Stimulated activated effector memory CD8-positive, alpha-beta T cell treated with anti-CD3 and anti-CD28 coated beads, Interleukin-12 subunit alpha, Interleukin-12 subunit beta, amount 100 ng/mL, for 72 hours (primary cell): ENCODE measurements at places on chromosomes 11 and 22.
A peak's percentile ranks its signal among the peaks of the same experiment; 100 is the strongest.

GRCh38 chr11:3614742-3615171 lies 27.0 kb downstream of the ART5 start:
- DNase-seq: peak; percentile 12

- DNase-seq: no peak
Measured at GRCh38 chr11:60987577-60988277, 16.2 kb downstream of the CD6 start.

DNA sequence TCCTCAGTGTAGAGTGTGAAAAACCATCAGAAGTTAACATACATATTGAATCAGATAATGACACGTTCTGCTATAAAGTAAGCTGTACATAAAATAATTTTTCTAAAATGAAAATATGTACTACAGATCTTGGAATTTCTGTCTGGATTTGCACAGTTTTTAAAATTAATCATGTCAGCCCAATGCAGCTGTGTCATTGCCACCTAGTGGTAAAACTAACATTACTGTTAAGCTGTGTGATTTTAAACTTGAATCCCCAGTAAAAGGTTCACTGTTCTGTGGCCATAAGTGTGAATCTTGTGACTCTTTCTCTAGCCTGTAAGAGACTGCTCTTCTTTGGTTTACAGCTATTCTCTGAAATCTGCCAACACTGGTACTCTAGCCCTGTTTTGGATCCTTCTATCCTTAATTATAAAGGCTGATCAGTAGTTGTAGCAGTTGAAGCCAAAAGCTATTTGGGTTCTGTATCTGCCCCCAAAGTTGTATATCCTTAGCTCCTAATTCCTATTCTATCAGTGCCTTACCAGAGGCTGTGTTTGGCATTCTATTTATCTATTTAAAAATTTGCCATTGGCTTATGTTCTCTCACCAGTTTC lies 4.0 kb downstream of the JRKL start:
- no peak for DNase-seq

- no peak for DNase-seq
Measured at GRCh38 chr22:25402501-25403283, 161.8 kb upstream of the GRK3 start.

GRCh38 chr22:38398609-38399461 lies 56.2 kb downstream of the KCNJ4 start:
- peak; percentile 78 for DNase-seq

- no peak for DNase-seq
Measured at GRCh38 chr11:60348116-60348515, 21.1 kb downstream of the MS4A6E start.

- DNase-seq: no peak
Measured at GRCh38 chr11:9680028-9680427, 16.2 kb downstream of the SWAP70 start.

DNA sequence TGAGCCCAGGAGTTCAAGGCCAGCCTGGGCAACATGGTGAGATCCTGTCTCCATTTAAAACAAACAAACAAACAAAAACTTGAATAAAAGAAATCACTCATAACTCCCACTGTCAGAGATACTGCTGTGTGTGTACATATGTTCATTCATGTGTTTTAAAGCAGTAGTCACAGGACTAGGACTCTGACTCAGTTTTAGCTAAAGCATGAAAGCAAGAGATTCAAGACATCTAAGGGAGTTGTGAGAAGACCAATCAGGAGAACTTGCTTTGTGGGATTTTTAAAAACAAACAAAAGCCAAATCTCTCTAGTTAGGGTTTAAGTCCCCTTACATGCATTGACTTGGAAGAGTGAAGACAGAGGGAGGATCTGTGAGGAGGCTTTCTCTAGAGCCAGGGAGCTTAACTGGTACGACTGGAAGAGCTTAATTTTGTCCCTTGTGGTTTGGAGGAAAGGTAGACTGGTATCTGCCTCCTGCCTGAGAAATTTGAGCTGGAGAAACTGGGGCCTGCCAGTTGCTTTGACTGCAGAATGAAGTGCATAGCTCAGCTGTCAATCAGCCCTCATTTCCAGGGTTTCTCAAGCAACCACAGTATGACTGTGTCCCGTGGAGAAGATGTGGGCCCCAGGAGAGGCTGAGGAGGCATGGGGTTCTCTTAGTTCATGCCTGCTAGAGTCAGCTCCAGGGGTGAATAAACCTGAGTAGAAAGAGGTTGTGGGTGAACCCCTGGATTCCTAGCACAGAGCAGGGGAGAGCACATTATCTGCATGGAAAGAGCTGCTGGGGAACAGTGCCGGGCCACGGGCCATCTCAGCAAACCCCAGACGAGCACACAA lies 30.6 kb downstream of the EXPH5 start:
- DNase-seq: no peak

GRCh38 chr11:114308689-114309089 lies 12.5 kb downstream of the NNMT start:
- no peak for DNase-seq

- DNase-seq: no peak
Measured at GRCh38 chr11:34411791-34412190, 26.9 kb upstream of the CAT start.

GRCh38 chr22:49433717-49434611 lies 393.7 kb downstream of the BRD1 start:
- DNase-seq: no peak

DNA sequence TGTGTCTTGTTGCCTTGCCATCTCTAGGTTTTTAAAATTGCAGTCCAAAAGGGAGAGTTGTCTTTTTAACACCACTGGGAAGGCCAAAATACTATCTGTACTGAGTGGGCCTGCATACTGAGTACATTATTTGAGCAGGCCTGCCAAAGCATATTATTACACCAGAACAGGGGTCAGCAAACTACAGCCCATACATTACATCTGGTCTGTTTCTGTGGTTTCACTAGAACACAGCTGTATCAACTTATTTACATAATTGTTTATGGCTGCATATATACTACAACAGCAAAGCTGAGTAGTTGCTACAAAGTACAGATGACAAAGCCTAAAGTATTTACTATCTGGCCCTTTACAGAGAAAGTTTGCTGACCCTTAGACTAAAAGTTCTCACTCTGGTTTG lies 74.0 kb downstream of the USP35 start:
- DNase-seq: no peak

DNA sequence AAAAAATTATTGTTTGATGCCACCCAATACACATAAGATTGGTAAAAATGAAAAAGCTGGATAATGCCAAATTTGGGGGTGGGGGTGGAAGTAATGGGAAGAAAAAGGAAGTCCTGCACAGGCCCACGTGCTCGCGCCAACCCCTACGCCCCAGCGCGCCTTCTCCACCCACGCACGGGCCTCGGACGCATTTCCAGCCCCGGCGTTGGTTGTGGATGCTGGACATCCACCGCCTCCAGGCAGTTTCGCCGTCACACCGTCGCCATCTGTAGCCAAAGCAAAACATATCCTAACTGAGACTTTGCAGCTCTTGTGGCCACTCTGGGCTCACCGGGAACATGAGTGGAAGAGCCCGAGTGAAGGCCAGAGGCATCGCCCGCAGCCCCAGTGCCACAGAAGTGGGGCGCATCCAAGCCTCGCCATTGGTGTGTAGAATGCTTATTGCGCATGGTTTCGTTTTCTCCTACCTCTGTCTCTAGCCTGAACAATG lies at the start of gene PIWIL4:
PIWIL4 (plus strand) TSS at position 188 of the 490 bp plus-strand sequence; CDS start at position 339, 151 bp downstream.
- DNase-seq: no peak

DNA sequence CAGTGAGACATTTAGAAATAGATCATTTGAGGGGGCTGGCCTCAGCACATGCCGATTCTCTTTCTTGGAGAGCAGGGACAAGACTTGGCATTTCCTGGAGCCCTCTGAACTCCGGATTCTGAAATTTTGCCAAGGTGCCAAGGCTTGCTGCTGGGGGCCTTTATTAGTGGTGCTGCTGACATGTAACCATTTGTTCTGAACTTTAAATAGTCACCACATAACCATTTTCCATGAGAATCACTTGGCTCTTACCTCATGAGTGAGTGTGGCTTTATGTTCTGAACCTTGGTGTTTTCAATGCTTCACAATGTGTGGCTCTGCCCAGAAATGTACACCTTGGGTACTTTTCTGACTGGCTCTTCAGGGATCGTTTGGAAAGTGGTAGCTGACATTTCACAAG lies 33.3 kb downstream of the SYT13 start:
- no peak for DNase-seq

DNA sequence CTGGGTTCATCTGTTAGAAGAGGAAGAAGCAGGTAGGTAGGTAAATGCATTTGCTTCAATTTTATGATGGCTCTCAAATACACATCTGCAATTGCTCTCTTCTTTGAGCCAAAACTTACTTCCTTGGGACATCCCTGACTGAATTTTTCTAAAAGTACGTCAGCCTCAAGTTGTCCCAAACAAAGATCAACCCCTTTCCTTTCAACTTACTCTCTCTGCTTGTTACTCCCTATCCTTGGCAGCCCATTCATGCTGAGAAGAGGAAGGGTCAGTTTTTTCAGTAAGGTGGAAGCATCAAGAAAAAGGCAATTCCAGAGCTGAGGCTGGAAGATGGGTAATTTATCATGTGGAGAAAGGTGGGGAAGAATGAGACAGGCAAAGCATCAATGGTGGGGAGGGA lies 111.2 kb downstream of the LRRC32 start:
- DNase-seq: no peak

DNA sequence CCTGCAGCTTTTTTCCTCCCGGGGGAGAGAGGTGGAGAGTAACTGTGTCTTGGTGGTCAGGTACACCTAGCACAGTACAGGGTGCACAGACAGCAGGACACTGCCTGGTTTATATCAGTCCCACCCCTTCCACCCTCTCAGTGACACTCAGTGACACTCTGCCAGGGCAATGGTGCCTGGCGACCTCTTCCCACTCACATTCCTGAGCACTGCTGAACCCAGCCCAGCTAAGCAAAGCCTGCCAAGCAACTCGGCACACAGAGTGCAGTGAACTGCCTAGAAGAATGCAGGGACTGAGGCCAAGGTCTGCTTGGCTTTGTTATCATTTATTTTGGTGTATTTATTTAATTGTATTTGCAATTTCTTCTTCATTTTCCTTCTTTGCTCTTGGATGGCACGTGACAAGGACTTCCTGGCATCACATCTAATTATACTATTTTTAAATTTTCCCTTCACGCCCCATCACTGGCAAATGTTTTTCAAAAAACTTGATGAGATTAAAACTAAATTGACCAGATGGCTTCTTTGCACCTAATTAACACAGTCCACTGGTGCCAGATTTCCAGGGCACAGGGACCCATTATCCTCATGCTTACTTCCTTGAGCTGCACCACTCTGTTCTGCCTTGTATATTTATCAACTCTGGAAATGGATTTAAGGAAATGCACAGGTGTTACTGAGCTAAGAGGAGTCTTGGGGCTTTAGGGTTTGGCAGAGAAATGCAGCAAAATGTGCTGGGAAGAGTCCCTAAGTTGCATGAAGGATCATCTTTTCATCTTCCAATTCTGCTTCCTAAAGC lies 205.6 kb downstream of the ADAMTS15 start:
- DNase-seq: no peak

DNA sequence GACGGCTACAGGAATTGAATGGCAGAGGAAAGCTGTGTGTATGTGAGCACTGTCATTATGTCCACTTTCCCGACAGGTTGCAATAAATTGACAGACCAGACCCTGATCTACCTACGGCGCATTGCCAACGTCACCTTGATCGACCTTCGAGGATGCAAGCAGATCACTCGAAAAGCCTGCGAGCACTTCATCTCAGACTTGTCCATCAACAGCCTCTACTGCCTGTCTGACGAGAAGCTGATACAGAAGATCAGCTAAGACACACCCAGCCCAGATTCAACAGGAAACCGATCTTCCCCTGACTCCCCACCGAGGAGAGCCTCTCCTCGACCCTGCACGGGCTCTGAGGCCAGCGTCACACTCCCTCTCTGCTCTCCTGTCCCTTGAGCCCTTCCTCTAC lies 11.5 kb upstream of the GRK2 start:
- DNase-seq: no peak

GRCh38 chr11:107780136-107780535 lies 68.3 kb upstream of the SLN start:
- DNase-seq: no peak

GRCh38 chr11:57288771-57289579 lies 35.8 kb downstream of the TNKS1BP1 start:
- no peak for DNase-seq

DNA sequence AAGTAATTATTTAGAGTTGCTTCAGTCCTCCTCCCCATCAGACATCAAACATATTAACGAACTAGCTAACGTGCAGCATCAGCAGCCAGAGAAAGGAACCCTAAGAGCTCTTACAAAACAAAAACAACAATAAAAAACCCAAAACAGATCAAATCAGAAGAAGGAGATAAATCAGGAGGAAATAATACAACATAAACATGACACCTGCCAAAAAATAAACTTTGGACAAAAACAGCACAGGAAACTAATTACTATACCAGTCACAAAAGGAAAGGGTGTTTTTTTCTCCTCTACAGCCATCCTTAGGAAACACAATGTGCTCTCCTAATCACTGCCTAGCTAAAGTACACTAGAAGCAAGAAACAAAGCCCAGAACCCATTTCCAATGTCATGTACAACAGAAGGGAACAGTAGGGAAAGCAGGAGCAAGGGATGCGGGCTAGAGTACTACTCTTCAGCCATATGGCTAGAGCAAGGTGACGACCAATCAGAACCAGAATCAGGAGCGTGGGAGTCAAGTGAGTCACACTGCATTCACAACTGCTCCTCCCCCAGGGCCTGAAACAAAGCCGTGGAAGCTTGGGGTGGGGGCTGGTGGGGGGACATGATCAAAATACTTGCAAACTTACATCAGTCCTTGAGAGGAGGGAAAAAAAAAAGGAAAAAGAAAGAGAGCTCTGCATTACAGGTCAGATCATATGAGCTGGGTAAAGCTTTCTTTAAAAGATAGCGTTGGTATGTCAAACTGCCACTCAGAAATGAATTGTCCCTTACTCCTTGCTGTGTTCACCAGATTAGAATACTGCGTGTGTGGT lies 60.4 kb downstream of the LARGE2 start:
- DNase-seq: peak; percentile 59

DNA sequence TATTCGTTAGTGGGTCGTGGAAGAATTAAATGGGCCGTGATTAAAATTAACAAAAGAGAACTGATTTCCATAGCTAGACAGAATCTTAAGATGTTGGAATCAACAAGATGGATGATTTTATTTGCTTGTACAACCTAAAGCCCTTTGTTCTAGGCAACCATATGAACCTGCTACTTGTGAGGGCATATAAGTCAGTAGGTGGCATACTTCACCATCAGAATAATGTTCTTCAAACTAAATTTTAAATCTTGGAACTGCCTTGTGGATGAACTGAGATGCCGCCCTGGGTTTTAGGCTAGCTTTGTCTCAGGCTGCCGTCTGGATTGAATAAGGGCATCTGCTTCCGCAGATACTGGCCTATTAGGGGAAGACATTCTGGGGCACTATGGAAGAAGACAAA lies 40.9 kb downstream of the CSRP3 start:
- no peak for DNase-seq

DNA sequence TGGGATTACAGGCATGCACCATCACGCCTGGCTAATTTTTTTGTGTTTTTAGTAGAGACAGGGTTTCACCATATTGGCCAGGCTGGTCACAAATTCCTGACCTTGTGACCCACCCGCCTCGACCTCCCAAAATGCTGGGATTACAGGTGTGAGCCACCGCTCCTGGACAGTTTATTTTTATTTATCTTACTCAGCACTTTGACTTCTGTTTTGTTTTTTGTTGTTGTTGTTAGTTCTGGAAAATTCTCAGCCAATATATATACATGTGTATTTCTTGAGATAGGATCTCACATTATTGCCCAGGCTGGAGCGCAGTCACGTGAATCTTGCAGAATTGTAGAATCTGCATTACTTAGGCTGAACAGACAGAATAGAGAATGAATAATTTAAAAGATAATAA lies 107.6 kb downstream of the CSTPP1 start:
- DNase-seq: no peak
